GM23338 (cell line): ENCODE measurements at places on chromosomes 2 and 18. TPM values are rescaled to one million over a fixed set of nuclear protein-coding genes. Genes with fewer than 3 reads are reported as not detected.

- no peak for DNase-seq
Observed at GRCh38 chr2:165544897-165545296, 75.4 kb downstream of the CSRNP3 start.

DNA sequence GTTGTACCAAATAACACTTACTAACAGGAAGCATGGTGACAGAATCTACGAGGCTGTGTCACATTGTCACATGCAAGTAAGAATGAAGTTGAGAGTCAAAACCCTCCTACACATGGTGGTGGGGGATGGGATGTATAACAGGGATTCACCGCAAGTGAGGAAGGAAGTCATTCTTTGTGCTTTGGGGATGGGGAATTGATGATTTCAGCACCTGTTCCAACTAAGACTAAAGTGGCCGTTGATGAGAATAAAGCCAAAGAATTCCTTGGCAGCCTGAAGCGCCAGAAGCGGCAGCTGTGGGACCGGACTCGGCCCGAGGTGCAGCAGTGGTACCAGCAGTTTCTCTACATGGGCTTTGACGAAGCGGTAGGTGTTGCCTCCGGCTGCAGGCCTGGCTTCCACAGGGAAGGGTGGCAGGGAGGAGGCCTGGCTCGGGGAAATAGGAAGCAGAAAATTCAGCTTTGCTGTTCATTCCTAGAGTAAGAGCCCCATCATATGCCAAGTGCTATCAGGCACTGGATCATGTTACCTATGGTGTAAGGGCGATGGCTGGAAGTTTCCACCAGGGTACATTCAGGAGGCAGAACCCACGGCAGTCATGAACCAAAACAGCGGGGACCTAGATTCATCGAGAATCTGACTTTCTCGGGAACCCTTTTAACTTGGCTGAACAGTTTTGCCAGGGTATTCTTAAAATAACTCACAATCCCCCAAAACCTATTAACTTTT, 120.3 kb downstream of the UXS1 start:
- DNase-seq = no peak

- no peak for DNase-seq
Observed at GRCh38 chr2:120948662-120949011, 213.0 kb downstream of the GLI2 start.

- no peak for DNase-seq
Observed at GRCh38 chr2:12173271-12173942, 427.0 kb downstream of the LPIN1 start.

DNA sequence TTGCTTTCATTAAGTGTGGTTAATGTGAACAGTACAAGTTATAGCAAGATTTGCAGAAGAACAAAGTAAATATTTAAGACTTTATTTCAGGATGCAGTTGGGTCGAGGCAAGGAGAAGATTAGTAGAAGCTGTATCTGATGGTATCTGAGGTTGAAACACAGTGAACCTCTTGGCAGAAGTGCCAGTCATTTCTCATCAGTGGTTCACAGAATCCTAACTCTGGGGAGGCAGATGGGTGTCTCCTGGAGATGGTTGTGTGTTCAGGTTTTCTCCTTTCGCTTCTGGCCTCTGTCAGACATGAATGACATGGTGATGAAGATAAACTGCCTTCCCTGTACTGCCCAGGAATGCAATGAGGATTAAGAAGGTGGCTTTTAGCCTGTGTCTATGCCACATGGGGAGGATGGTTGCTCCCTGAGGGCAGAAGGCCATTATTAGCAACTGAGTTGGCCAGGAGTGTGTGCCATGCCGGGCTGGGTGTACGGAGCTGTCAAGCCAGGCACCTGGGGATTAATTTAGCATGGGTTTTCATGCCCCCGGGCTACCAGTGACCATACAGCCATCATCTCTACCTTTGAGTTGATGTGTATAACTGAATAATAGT, 28.0 kb downstream of the MGAT5 start:
- no peak for DNase-seq

The LINC00305 gene
- total RNA-seq = not detected in 2 replicates

The SMARCAL1 gene
- total RNA-seq = 17.2 and 25.4 TPM in 2 replicates
